ENCODE measurements at places on chromosomes 13 and 19.
A peak's percentile ranks its signal among the peaks of the same experiment; 100 is the strongest.

DNA sequence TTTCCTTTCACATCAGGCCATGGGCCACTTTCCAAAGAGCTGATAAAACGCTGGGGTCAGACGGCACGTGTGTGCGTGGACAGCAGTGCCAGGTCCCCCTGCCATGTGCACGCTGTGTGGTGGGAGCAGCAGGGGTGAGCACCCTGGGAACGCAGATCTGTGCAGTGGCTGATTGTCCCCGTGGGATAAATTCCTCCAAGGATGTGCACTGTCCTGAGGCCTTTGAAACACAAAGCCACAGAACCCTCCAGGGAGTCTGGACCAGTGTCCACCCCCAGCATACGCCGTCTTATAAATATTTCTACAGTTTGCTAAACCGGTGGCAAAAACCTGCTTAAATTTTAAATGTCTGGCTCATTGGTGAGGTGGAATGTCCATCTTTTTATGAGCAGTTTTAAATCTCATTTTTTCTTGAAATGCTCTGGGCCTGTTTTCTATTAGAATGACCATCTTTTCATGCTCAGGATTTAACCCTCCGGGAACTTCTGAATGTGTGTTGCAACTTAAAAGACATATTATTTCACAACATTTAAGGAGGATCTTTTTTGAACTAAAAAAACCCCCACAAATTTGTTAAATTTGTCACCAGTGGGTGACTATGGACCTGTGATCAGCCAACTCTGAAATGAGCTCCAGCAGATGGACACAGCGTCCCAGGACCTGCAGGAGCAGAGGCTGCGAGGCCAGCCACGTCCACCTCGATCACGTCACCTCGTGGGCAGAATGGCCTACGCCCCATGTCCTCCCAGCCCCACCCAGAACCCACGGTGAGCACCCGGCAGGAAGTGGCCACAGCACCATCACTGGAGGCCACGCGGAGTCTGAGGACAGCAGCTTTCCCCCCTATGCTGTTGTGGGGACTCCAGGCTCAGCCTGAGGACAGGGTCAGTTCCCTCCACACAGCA is 68.6 kb downstream of the RASA3 start:
- DNase-seq, result no peak

- no peak for DNase-seq
These were observed 9.7 kb downstream of the MIDN start for GRCh38 chr19:1258163-1258492.

- DNase-seq, result no peak
These were observed 29.8 kb downstream of the PPP2R1A start for GRCh38 chr19:52219611-52220010.

GRCh38 chr13:43573361-43573740 is 213.4 kb downstream of the ENOX1 start:
- no peak for DNase-seq

DNA sequence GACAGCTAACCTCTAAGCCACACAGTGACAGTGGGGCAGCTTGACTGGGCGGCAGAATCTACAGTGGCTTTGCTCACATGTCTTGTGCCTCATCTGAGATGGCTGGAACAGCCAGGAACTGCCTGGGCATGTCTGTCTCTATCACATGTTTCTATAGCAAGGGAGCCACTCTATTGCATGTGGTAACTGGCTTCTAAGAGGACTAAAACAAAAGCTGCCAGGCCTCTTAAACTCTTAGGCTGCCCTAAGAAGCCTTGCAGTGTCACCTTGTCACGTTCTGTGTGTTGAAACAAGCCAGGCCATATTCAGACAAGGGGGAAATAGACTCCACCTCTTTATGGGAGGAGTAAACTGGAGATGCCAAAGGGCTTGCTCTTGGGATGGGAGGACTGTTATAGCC is 122.9 kb upstream of the MAB21L1 start:
- no peak for DNase-seq

DNA sequence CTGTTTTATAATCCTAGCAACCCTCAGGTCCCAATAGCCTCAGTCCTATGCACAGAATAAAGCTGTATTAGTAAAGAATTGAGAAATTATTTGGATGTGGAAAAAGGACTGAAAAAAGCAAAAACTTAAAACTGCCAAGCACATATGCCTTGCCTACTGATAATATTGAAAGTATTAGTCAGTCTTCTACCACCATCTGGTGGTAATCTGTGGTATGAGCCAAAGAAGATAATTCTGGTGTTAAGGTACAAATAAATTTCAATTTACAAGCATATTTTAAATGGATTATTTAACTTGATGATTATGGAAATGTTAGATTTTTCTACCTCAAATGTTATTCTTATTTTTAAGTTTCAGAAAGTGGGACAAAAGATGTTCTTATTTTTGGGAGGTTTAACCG is 460.3 kb upstream of the KLHL1 start:
- peak; percentile 41 for DNase-seq
